ENCODE measurements at places on chromosomes 5 and 9.

DNA sequence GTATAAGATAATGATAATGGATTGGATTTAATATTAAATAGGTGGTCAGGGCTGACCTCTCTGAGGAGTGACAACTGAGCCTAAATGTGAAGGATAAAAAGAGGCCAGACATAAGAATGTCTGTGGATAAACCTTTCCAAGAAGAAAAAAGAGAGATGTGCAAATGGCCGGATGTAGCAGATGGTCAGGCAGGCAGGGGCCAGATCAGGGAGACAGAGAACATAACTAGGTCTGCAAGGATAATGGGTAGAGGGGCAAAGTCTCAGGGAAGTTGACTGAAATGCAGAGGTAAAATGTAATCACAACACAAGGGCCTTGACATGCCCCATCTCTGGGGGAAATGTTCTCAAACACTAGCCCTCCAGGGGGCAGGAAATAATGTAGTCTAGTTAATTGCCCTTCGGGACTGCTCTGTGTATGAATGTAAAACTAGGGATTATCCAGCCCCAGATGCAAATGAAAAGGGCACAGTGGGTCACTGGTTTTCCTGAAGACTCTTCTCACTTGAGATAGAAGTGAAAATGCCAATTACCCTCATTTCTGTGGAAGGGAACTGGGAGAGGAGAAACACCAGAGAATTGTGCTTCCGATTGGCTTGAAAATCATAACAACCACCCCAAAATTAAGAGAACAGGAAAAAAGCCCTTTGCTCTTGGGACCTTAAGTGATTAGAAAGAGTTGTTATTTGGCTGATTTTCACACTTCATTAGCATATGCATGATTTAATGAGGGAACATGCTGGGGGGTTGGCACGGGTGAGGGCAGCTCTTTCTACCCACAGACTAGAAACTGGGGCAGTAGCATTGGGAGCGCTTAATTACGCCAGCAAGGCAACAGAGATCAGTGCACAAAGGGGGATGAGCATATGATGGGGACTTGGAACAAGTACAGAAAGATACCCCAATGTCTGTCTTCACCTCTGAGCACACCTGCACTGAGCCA, 88.6 kb downstream of the PPP2R2B start:
- no peak for DNase-seq

DNA sequence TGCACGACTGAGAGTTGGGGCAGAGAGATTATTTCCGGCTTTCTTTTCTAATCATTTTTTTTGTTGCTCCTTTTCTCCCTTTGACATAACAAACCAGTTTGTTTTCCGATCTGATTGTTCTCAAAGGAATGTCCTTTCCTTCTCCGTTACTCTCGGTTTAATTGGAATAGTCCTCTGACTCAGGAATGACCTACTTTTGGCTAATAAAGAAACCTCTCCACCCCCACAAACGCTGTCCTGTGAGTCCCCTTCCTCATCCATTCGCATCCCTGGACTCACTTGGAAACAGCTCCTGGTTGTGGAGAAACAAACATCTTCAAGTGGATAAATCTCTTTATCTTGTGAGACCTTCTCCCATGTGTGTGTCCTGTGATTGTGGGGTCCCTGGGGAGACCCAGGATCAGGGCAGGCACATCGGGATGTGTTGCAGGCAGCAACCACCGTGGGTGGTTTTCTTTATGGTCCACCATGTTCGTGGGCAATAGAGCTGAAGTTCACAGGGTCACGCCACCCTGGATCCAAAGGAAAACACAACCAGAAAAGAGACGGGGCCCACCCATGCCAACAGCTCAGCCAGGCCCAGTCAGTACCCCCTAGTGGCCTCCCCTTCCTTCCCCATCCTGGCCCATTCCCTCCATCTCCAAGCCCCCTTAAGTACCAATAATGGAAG, 45.2 kb upstream of the NEK6 start:
- DNase-seq: no peak

- DNase-seq: no peak
Measured at GRCh38 chr9:22211588-22212360, 202.7 kb upstream of the CDKN2B start.

GRCh38 chr9:95505717-95506427, 10.9 kb downstream of the PTCH1 start:
- DNase-seq: peak; percentile 33

DNA sequence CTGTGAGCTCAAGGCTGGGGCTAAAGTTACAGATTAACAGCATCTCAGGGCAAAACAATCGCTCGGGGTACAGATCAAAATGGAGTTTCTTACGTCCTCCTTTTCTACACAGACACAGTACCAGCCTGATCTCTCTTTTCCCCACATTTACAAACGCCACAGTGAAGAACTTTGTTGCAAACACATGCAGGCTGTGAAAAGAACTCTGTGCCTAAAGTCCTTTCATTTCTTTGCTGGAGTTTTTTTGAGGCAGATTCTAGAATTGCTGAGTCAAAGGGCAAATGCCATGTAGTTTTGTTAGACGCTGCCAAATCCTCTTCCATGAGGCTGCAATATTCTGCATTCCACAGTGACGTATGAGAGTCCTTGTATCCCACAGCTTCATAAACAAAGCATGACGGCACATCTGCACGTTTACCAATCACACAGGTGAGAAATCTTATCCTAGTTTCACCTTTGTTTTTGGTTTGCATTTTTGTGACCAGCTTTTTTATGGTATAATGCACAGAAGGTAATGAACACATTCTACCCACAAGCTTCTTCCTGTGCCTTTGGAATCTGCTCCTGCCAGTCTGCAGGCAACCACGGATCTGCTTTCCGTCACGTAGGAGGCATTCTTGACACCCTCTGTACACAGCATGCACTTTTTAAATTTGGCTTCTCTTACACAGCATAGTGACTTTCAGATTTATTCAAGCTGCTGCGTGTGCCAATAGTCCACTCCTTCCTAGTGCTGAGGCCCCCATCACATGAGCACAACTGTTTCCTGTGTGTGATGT, 44.6 kb upstream of the LPCAT1 start:
- DNase-seq: no peak

GRCh38 chr5:142192286-142193113, 83.9 kb downstream of the NDFIP1 start:
- no peak for DNase-seq

GRCh38 chr5:123720955-123721354, 209.0 kb downstream of the CSNK1G3 start:
- DNase-seq: no peak

- DNase-seq: no peak
Measured at GRCh38 chr5:54317511-54318260, 7.3 kb upstream of the ARL15 start.

GRCh38 chr5:75395277-75395676, 58.3 kb downstream of the HMGCR start:
- DNase-seq: no peak

- peak; percentile 33 for DNase-seq
Measured at GRCh38 chr5:111703662-111704061, 53.3 kb downstream of the NREP start.

- DNase-seq: no peak
Measured at GRCh38 chr9:7169717-7170389, 412.1 kb downstream of the KDM4C start.

GRCh38 chr5:116509483-116510244, 65.0 kb downstream of the SEMA6A start:
- no peak for DNase-seq

GRCh38 chr5:143662020-143662419, 149.9 kb upstream of the HMHB1 start:
- DNase-seq: no peak

DNA sequence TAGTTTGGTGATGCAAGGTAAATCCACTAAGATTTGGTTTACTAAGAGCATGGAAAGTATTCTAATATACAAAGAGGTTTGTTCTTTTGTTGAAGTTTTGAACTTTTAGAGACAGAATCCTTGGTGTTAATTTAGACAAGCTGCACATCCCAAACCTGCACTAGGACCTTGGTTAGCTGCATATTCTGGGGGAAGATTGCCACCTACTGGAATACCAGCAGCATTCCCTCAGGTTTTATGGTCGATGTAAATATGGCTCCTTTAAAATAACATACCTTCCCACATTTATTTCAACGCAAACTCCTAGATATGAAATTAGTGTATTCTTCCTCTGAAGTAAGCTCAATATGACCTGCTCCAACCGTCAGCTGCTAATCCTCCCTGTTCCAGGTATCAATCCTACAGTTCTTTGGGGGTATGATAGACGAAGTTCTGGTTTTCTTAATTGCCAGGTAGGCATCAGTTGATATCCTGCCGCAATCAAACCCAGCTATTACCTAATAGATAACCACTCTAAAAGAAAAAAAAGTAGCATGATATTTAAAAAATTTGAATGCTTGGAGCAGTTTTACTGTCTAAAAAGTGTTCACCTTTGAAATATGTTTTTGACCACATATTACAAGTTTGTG, 624.1 kb downstream of the ISL1 start:
- DNase-seq: no peak

DNA sequence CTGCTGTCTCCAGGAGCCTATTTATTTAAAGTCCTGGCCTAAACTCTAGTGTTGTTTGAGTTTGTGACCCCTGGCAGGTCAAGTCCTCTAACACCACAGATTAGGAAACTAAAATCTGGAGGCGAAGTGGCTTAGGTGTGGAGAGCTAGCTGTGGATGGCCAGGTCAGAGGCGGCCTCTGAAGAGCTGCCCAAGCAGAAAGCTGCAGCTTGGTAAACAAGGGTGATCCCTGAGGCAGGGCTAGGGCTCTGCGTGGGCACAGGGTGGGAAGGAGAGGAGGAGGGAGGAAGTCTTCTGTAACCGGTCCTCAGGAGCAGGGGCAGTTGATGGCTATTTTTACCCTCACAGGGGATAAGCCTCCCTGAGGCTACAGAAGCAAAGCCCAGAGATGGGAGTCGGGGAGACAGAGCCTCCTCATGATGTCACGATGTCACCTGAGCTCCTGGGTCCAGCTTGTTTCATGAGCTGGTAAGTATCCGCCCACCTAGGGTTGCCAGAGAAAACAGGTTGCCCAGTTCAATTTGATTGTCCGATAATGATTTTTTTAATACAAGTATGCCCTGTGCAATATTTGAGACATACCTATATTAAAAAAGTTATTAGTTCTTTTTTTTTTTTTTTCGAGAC, 25.9 kb upstream of the BOD1 start:
- DNase-seq: no peak

DNA sequence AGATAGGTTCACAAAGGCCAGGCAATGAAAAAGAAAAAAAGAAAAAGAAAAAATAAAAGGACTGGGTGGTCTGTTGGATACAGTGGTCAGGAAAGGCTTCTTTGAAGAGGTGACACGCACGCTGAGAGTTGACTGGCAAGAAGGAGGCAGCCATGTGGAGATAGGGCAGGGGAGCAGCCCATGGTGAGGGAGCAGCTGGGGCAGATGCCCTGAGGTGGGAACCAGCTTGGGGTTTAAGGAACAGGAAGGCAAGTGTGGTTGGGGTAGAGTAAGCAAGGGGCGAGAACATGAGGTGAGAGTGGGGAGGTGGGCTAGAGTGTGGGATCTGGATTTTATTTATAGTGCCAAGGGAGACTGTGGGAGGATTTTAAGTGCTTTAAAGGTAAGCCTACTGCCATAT, 6.8 kb downstream of the ENHO start:
- no peak for DNase-seq

GRCh38 chr9:92988215-92988768, 41.0 kb downstream of the FGD3 start:
- DNase-seq: no peak

GRCh38 chr9:125405938-125406809, 144.5 kb downstream of the GAPVD1 start:
- no peak for DNase-seq

DNA sequence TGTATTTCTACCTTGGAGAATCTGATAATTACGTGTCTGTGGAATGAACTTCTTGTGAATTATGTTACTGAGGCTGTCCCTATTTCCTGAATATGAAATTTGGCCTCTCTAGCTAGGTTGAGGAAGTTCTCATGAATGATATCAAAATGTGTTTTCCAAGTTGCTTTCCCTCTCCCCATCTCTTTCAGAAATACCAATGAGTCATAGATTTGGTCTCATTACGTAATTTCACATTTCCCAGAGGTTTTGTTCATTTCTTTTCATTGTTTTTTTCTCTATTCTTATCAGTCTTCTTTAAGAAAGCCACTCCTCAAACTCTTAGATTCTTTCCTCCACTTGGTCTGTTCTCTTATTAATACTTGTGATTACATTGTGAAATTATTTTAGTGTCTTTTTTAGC, 923.8 kb upstream of the CDH9 start:
- no peak for DNase-seq

- no peak for DNase-seq
Measured at GRCh38 chr9:119167267-119167666, 202.0 kb downstream of the BRINP1 start.

GRCh38 chr5:178176791-178177190, 10.4 kb downstream of the GMCL2 start:
- no peak for DNase-seq

DNA sequence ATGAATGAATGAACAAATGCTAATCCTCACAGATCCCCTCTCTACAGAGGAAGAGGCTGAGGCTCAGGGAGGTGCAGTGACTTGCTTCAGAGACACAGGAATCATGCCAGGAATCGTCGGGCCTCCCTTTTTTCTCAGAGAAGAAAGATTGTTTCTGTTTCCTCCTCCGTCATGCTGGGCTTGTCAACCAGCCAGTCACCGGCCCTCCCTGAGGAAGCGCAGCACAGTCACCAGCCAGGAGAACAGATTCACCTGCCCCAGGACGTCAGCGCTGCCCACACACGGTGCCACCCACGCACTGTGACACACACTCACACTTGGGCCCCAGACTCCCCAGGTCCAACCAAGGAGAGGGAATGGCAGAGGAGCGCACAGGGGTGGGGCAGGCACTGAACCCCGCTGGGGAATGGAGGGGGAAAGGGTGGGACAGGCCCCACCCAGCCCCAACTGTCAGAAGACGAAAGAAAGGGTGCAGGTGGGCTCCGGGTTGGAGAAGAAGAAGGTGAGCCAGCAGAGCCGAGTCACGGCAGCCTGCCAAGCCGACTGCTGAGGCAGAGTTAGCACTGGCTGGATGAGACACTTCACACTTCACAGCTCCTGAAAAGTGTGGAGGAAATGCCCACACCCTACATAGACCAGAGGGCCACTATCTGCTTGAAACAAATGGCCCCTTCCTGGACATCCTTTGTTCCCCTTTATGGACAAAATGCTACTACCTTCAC, 13.8 kb upstream of the ERGIC1 start:
- DNase-seq: no peak

- no peak for DNase-seq
Measured at GRCh38 chr5:112475747-112476365, 56.8 kb upstream of the EPB41L4A start.

DNA sequence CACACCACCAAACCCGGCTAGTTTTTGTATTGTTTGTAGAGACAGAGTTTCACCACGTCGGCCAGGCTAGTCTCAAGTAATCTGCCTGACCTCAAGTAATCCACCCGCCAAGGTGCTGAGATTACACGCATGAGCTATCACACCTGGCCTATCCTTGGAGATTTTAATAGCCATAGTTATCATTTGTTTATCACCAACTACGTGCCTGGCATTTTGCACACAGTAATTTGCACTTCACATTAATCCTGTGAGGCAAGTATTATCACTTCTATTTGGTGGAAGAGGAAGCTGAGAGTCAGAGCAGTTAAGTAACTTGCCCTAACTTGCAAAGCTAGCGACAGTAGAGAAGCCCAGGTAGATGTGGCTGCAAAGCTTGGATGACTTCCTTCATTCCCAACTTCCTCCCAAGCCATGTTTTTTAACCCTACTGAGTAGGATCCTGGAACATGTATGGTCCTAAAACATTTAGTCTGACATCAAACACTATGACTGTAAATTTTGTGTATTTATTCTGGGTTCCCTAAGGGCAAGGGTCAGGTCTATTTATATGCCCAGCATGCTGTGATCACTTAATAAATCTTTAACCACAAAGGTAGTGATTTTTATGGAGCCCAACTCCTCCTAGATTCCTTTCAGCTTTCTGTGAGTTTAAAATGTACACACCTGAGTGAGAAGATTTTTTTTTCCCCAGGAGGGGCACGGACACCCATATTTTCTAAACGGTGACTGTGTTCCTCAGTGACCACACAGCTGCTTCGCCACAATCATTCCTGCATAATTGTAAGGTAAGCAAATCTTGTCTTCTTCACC, 100.2 kb upstream of the RAI14 start:
- no peak for DNase-seq

All from GM06990 (cell line).